Retina (tissue), 1 donor: ENCODE measurements at places on chromosomes 7 and 10.
A peak's percentile ranks its signal among the peaks of the same experiment; 100 is the strongest.

- peak; percentile 53 for DNase-seq
These were observed 167.2 kb downstream of the AKR1D1 start for GRCh38 chr7:138243430-138243829.

DNA sequence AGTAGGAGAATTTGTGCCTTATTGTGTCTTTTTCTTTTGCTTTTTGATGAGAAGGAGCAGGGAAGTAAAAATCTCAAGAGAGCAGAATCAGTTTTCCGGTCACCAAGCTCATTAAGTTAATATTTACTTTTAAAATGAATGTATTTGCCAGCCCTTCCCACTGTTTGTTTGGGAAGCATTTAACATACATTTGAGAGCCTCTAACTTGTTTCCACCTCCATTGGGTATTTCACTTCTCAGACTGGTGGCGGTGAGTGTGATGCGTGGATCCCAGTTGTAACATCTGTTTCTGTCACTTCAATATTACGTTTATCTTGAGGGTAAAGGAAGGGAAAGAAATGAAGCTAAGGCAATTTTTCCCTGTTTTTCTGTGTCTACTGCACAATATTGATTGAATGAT lies 22.8 kb downstream of the CDK14 start:
- DNase-seq = peak; percentile 14

DNA sequence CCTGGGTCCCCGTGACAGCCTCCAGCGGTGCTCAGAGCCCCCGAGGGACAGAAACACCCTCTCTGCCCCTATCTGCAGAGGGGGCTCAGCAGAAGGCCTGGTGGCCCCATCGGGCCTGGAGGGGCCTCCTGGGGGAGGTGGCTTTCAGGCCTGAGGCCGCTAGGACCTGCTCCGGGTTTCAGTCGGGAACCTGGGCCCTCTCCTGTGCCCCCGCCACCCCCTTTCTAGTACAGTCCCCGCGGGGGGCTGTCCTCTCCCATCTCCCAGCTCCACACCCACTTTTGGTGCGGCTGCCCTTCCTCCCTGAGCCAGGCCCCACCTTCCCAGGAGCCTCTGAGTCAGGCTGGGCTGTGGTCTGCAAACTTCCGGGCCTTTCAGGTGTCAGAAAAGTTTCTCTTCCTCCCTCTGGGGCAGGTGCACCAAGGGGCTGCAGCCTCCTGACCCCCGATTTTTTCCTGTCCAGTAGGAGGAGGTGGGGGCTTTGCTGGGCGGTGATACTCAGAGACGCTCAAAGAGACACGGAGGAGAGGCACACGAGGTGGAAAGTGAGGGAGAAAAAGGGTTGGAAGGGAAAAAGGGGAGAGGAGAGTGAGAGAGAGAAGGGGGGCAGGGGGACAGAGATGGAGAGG lies 692 bp downstream of the CARD11 start:
- DNase-seq = no peak

- DNase-seq = no peak
These were observed 9.2 kb downstream of the BNIP3 start for GRCh38 chr10:131972474-131973071.

DNA sequence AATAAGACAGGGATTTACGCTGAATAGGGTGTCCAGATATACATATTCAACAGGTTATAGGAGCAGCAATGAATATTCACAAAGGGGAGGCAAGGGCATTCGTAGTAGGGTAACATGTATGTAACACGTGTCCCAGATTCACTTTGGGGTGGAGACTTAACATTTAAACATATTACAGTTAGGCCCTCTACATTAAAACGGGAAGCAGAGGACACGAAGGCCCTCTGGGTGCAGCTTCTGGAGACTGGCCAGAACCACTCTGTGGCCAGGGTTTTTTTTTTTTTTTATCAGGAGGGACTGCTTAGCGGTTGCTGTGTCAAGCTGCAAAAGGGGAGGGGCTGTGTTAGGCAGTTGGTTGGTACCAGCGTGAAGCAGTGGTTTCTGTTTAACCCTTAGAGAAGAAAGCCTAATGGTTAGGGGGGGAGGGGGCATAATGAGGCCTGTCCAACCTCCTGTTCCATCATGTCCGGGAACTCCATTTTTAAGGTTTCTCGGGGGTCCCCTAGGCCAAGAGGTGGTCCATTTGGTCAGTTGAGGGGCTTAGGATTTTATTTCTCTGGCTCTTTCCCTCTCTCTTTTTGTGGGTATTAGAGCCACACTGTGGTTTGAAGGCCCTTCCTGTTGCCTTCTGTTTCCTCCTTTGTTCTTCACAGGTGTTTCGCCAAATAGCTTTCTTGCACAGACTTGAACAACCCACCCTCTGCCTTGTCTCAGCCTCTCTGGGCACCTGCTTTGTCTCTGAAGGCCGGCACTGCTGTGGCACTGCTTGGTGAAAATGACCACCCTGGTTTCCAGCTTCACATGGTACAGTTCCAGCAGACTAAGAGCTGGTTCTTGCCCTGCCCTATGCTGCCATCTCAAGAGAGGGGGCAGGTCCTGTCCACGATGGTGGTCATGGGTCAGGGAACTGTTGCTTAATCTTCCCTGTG lies 26.4 kb downstream of the PRF1 start:
- no peak for DNase-seq

DNA sequence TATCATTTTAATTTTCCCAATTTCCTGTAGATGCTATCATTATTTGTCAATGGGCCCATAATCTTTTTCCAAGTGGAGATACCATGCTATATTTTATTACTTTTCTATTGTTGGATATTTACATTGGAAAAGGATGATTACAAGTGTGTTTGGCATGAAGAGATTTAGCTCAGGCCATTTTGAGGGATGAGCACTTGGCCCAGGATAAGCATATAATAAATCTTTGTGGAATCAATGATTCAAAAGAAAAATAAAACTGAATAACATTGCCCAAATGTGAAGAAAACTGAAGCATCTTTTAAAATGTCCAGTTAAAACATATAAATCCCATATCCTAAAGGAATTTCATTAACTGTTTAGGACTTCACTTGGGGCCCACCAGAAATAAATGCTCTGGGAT lies 260.9 kb upstream of the BMPER start:
- DNase-seq = no peak

DNA sequence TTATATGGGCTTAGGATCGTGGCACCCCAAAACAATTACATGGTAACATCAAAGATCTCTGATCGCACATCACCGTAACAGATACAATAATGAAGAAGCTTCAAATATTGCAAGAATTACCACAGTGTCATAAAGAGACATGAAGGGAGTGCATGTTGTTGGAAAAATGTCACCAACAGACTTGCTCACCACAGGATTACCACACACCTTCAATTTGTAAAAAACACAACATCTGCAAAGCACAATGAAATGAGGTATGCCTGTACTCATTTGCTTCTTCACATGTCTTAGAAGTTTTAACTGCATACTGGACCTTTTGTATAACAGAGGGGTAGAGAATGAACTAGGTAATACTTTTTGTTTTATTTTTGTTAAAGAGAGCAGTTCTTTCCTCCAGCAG lies 96.6 kb downstream of the TPST1 start:
- no peak for DNase-seq

- no peak for DNase-seq
These were observed 585.5 kb downstream of the INHBA start for GRCh38 chr7:41117431-41117830.

DNA sequence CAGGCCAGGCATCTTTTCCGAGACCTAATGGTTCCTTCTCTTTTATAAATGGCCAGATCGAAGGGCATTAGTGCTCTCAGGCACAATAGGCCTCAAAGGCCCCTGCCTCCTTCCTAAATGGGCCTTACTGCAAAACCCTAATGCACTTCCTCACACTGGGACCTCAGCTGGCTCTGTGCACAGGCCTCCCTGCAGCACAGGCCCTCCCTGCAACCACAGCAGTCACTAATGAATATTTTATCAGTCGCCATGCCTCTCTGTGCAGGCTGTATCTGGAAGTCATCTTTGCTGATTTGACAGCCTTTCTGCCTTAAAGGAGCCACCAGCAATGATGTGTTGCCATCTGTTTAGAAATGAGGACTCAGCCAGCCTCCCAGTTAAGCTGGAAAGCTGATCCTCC lies 54.9 kb upstream of the SDK1 start:
- peak; percentile 54 for DNase-seq

DNA sequence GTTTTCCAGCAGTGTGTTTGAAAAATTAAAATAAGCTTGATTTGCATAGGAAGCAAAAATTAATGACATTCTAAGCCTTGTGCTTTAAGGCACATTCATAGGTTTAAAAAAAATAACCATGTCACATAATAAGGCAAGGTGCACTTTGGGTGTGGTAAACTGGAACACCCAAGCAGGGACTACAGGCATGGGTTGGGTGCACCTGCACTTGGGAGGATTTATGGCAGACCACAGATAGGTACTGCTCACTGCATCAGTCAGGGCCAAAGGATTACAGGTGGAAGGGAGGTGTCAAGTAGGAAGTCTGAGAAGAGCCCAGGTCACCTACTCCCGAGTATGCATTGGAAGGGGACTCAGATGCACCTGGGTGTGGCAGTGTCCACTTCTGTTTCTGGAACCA lies 753.7 kb downstream of the SUGCT start:
- no peak for DNase-seq

DNA sequence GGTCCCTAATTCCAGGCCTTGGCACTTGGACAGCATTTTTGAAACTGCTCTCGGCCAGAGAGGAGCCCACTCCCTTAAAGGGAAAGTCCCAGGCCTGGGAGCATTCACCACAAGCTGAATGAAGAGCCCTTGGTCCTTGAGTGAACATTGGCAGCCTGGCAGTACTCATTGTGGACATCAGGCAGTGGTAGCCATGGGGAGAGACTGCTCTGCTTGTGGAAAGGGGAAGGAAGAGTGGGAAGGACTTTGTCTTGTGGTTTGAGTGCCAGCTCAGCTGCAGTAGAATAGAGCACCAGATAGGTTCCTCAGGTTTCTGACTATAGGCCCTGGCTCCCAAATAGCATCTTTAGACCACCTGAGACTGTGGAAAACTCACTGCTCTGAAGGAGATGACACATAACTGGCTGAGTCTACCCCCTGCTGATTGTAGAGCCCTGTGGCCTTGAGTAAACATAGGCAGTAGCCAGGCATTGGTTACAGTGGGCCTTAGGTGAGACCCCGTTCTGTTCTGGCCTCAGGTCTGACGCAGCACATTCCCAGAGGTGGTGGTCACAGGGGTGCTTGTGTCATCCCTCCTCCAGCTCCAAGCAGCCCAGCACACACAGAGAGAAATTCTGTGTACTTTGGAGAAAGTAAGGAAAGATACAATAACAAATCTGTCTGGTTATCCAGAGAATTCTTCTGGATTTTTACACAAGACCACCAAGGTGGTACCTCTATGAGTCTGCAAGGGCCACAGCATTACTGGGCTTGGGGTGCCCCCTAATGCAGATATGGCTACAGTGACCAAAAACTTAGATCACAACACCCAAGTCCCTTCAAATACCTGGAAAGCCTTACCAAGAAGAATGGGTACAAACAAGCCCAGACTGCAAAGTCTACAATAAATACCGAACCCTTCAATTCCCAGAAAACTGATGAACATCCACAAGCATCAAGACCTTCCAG lies 153.8 kb downstream of the GNAI1 start:
- DNase-seq = peak; percentile 19

DNA sequence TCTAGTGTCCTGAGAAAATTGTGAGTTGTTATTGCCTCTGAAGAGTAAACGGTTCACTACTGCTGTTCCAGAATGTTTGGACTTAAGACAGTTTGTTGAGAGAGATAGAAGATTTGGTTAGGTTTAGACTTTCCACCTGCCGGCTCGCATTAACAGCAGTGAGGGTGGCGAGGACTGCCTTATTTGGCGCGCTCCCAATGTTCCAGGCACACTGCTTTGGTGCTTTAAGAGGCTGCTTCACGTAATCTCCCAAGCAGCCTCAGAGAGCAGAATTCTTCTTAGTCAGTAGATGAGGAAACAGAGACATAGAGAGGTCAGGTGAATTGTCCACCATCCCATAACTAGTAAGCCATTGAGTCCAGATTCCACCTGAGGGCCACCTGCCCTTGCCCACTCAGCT lies 41.1 kb downstream of the GLRX3 start:
- no peak for DNase-seq

GRCh38 chr10:97117372-97117771 lies 68.4 kb downstream of the SLIT1 start:
- no peak for DNase-seq

DNA sequence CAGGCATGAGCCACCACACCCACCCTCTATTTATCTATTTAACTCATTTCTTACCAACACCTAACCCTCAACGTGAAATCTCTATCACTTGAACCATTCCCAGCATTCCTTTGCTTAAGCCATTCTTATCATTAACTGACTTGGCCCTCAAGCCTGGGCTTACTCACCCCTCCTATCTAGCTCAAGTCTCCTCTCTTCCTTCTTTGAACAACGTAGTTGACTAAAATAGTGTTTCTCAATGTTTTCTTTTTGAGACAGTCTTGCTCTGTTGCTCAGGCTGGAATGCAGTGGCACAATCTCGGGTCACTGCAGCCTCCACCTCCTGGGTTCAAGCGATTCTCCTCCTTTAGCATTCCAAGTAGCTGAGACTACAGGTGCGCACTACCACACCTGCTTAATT lies 7.0 kb downstream of the ANXA7 start:
- DNase-seq = no peak

GRCh38 chr10:102616066-102616770 lies 28.1 kb upstream of the TRIM8 start:
- no peak for DNase-seq

- no peak for DNase-seq
These were observed 90.1 kb upstream of the CYP26C1 start for GRCh38 chr10:92970301-92971070.

- no peak for DNase-seq
These were observed 35.1 kb upstream of the ZNRF2 start for GRCh38 chr7:30249316-30249715.

- DNase-seq = no peak
These were observed 23.9 kb downstream of the ITGA8 start for GRCh38 chr10:15695852-15696251.
